ENCODE measurements at places on chromosomes 12 and 14.

DNA sequence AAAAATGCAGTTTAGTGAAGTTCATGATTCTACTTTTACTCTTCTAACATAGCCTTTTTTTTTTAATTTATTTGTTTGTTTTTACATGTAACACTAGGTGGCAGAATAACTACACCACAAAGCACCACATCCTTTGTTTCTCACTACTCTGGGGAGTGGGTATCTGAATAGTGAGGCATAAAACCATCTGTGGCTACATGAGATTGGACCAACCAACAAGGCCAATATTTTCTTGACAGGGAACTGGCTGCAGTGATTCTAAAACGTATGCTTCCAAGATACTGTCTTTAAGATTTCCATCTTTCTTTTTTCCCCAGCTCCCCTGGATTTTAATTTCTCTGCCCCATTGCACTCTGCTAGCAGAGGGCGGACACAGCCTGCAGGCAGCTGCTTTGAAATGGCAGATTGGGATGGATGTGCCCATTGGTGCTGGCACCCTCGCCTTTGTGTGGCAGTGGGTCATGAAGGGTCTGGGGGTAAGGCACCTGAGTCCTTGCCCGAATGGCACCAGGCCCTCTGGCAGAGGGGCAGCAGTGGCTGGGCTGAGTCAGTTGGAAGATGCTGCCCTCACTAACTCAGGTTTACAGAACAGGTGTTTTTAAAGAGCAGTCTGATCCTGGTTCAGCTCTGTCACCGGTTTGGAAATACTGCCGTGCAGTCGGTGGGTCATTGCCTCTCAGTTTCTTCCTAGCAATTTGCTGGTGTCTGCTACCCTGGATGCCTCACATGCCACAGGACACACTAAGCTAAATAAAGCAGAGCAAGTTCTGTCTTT, 429.1 kb downstream of the RAD51B start:
- DNase-seq: peak; percentile 57

GRCh38 chr12:95277139-95277538, 59.5 kb downstream of the VEZT start:
- DNase-seq: no peak

DNA sequence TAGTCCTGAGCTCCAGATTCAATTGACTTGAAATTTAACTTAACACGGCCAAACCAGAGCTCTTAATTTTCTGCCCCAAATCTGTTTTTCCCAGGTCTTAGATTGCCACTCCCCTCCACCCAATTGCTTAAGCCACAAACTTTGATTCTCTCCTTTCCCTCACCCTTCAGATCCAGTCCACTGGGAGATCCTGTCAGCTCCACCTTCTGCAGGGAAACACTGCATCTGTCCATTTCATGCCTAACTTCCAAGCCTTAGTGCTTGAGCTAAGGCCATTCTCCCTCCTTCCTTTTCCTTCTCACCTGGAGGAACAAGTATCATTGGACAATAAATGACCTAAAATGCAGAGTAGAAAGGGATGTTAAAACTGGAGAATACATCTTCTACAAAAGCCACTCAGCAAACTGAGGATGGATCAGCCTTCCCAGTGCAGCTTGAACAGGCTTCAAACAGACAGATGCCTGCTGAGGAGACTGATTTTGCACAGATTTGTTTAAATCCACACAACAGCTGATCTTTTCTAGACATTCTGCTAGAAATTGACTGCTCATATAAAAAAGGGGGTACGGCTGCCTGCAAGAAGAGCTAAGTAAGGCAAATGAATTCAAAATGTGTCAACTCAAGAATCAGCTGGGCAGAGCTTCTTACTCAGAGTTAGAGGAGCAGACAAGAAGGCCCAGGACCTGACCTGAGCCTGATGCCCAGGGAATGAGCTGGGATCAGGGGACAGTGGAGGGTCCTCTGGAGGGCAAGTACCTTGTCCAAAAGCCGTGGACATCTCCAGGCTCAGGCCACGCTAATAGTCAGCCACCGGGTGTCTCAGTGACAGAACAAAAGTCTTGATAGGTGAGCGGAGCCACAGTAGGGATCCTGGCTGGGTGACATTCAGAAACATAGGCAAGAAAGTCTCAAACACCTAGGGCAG, 81.3 kb upstream of the RIC8B start:
- DNase-seq: no peak

DNA sequence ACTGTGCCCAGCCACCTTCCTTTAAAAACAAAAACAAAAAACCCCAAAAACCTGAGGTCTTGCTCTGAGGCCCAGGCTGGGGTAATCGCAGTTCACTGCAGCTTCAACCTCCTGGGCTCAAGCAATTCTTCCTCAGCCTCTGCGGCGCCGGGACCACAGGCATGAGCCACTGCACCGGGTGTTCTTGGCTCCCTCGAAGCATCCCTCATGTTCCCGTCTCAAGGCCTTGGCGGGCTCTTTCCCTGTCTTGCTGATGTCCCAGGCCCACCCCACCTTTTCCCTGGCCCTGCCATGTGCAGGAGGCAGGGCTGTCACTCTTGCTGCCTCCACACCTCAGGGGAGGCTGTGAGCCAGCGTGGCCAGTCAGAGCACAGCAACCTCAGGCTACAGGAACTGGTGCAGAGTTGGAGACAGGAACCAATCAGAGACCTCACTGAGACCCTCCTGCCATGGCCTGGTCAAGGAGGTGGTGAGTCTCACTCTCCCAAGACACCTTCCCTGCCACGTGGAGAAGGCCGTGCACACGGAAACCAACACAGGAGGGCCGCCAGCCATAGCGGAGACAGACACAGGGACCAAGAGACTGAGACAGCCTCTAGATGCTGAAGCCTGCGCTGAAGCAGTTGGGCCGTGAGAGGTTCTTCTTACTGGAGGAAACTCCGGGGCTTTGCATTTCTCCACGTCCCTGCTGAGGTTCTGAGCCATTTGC, 6.0 kb upstream of the AMN start:
- DNase-seq: no peak

Data from DMS79 (cell line).